Left lung (tissue), 14 donors: ENCODE measurements at places on chromosomes 1 and 21. TPM values are rescaled to one million over a fixed set of nuclear protein-coding genes. Genes with fewer than 3 reads are reported as not detected.

Gene CD1E
- total RNA-seq, result 0.47 TPM

DNA sequence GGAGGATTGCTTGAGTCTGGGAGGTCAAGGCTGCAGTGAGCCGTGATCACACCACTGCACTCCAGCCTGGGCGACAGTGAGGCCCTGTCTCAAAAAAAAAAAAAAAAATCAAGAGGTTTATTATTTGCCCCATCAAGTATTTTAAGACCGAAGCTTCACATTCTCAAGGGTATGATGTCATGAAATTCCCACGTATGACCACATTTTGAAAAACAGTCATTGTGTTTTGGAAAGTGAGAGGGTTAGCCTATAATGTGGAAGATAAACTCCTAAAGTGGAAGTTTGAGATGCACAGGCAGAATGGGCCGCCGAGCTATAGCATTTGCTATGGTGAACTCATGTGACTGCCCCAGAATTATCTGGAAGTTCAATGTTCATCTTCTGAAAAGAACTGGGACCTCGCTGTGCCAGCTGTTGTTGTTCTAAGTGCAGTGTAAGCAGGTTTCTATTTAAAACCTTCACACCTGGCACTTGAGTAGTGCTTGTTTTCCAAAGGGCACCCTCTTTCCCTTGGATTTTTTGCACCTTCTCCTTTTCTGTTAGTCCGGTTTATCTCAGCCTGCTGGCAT, 96.9 kb upstream of the SLC25A33 start:
- DNase-seq, result no peak
- H3K27ac ChIP-seq, result peak overlapping the region; percentile 1
- no peaks in the 10 kb centered on the region for H3K36me3 ChIP-seq
- no peak overlapping the region for H3K4me3 ChIP-seq
- H3K4me1 ChIP-seq, result no peaks in the 10 kb centered on the region

DNA sequence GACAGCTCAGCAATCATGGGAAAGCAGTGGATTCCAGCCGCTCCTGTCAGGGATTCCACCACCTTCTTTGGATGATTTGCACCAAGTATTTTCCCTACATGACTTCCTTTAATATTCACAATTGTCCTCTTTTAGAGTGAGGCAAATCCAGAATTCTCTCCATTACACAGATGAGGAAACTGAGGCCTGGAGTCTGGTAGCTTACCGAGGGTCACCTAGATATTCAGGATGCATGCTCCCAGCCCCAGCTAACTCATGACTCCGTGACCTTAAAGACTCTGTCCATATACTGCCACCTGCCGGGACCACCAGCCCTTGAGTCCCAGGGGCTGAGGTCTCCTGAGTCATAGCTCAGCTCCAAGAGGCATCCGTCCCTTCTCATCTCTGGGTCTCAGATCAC, 80.6 kb downstream of the CAPZB start:
- no peaks in the 10 kb centered on the region for H3K27me3 ChIP-seq
- H3K4me3 ChIP-seq, result no peak overlapping the region
- H3K4me1 ChIP-seq, result peaks cover 36% of the 10 kb centered on the region
- H3K27ac ChIP-seq, result peak overlapping the region; percentile 69
- no peak for DNase-seq

Gene CITED4
- 6.9 TPM for total RNA-seq

DNA sequence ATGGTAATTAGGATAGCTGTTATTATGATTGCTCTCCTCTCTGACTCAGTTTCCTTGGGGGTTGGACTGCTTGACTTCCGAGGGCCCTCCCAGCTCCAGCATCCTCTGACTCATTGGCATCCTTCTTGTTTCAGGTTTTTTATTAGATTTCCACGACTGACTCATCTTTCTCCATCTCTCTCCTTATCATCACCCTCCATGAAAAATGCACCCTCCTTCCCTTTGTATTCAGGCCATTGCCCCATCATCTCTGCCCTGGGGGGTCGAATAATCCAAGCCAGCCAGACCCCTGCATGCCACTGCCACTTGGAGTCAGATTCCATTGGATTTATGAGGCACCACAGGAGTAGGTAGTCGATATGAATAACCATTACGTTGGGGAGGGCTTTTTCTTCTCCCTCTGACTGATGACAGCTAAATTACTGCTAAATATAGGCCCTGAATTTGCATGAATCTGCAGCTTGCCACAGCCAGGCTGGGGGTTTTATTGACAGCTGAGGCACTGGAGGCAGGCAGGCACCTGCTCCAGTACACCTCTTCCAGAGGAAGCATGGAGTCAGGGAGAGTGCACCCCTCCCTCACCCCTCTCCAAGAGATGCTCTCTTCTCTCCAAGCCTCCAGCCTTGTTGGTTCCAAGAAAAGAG, 91.7 kb downstream of the C1orf94 start:
- no peak for DNase-seq
- no peak overlapping the region for H3K27ac ChIP-seq
- no peaks in the 10 kb centered on the region for H3K27me3 ChIP-seq
- no peaks in the 10 kb centered on the region for H3K36me3 ChIP-seq

Gene CRP
- not detected for total RNA-seq

DNA sequence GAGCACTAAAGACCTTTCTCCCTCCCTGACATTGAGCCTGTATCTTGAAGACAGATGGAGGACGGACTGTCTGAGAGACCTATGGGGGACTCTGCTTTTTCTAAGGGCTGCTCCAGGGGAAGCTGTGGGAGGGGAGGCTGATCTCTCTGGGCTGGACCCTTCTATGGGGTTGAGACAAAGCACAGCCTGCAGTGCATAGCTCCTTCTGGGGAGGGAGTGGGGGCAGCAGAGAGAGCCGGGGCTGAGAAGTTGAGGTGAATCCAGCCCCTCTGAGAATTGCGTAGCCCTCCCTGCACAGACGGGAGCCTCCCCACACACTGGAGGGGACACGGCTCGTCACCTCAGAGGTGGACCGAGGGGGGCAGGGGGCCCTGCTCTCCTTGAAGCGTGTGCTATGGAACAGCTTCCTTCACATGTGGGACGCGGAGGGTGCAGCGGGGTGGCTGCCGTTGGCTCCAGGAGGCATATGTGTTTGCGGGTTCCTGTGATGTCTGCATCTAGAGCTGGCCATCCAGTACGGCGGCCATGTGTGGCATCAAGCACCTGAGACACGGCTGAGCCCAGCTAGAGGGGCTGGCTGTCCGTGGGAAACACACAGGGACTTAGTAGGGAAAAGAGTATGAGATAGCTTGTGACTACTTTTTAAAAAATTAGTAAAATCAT, 299.1 kb downstream of the CAMTA1 start:
- no peak for DNase-seq
- H3K36me3 ChIP-seq, result no peaks in the 10 kb centered on the region
- peaks cover 17% of the 10 kb centered on the region for H3K27me3 ChIP-seq
- H3K27ac ChIP-seq, result no peak overlapping the region

DNA sequence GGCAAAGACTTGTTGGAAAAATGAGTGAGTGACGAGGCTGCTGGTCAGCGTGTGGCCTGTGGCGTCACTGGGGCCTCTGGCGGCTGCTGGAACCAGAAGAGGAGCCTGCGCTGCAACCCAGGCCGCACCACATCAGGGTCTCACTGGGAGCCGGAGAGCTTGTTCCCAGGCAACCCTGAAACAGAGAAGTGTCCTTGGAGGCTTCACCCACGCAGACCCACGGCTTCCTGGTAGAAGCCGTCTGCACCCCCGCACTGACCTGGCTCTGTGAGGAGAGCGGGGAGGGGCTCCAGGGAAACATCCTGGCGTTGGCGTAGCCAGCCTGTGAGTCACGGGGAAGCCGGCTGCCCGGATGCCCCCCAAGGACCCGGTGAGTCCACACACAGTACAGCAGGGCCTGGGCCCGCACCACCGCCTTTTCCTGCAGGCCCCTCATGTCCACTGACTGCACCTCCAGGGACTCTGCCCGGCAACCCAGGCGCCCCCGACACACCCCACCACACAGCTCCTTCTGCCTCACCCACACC, 57.4 kb downstream of the COL6A1 start:
- H3K27ac ChIP-seq, result no peak overlapping the region
- H3K4me3 ChIP-seq, result no peak overlapping the region
- peaks cover 6% of the 10 kb centered on the region for H3K4me1 ChIP-seq
- H3K36me3 ChIP-seq, result no peaks in the 10 kb centered on the region

GRCh38 chr1:119783354-119784185, 14.9 kb upstream of the HMGCS2 start:
- DNase-seq, result no peak
- no peak overlapping the region for H3K27ac ChIP-seq
- peaks cover 20% of the 10 kb centered on the region for H3K4me1 ChIP-seq
- no peak overlapping the region for H3K4me3 ChIP-seq
- H3K36me3 ChIP-seq, result no peaks in the 10 kb centered on the region

Gene TPTE
- total RNA-seq, result not detected

- H3K4me3 ChIP-seq, result no peak overlapping the region
- no peaks in the 10 kb centered on the region for H3K27me3 ChIP-seq
- DNase-seq, result no peak
Measured at GRCh38 chr1:152871731-152872126, 6.4 kb upstream of the SMCP start.

GRCh38 chr1:167220537-167221125, at the start of gene POU2F1:
Gene POU2F1 (plus strand): TSS chr1:167220886. CDS start chr1:167220898, 12 bp downstream.
- H3K4me3 ChIP-seq, result peak within 1 kb of the TSS; percentile 77
- no peaks in the 10 kb centered on the region for H3K36me3 ChIP-seq
- peak; percentile 100 for DNase-seq
- H3K27ac ChIP-seq, result peak within 1 kb of the TSS; percentile 96

DNA sequence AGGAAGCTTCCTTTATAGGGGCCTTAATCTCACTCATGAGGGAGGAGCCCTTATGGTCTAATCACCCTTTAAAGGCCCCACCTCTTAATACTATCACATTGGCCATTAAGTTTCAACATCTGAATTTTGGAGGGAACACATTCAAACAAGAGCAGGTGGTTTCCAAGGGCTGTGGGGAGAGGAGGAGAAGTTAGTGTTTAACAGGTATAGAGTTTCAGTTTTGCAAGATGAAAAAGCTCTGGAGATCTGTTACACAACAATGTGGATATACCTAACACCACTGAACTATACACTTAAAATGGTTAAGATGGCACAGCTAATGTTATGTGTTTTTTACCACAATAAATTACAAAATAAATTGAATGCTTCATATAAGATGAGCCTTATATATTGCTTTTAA, 113.4 kb upstream of the DNAH14 start:
- no peaks in the 10 kb centered on the region for H3K4me1 ChIP-seq
- H3K27ac ChIP-seq, result no peak overlapping the region
- no peak for DNase-seq
- no peaks in the 10 kb centered on the region for H3K36me3 ChIP-seq
- no peaks in the 10 kb centered on the region for H3K27me3 ChIP-seq

DNA sequence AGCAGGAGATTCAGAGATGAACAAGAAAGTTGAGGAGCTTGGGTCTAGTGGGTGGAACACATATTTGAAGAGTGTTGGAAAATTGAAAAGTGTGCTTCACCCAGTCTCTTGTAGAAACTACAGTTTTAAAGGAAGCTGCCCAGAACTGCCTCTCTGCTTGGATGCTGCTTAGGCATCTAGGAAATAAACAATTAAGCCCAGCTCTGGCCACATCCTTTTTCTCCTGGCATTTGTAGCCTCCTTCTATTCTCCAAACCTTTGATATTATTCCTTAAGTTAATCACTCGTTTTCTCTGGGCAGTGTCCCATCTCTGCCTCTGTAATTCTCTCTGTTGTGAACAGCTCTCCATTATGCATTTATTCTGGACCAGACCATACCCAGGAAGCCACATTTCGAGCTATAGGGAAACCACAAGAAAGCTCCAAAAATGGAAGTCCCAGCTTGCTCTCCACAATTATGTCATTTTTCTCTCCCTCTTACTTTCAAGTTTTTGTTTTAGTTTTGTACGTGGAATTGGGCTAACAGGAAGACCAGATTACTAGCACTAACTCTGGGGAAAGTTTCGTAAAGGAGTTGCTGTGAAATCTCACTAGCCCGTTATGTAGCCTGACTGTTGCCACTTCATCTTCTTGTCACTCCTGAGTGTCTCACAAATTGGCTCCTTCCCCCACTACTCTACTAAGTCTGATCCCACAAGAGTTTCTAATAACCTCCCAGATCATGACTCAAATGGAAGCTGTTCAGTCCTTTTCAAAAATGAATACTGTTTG, 102.2 kb downstream of the NTMT2 start:
- H3K27me3 ChIP-seq, result no peaks in the 10 kb centered on the region
- no peaks in the 10 kb centered on the region for H3K4me1 ChIP-seq

Gene BRDT
- total RNA-seq, result not detected
